ENCODE measurements at places on chromosomes 5 and 9.

DNA sequence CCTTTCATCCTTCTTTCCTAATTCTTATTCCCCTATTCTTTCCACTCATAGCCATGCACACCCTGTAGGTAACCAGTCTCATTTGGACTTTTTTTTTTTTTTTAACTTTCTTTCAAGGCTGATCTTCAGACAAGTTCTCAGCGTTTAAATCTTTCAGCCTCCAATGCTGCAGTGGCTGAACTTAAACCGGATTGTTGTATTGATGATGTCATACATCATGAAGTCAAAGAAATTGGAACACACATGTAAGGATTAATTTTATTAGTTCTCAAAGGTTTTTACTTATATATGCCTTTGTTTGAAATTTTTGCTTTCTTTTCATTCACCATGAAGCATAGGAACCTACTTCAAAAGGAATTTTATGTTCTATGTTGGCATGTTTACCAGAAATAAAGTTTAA is 22.1 kb downstream of the SHLD3 start:
- no peak for DNase-seq

- no peak for DNase-seq
These were observed 1240.7 kb upstream of the WWC1 start for GRCh38 chr5:167050568-167051401.

GRCh38 chr9:11149065-11149464 is 536.3 kb upstream of the PTPRD start:
- DNase-seq, result no peak

DNA sequence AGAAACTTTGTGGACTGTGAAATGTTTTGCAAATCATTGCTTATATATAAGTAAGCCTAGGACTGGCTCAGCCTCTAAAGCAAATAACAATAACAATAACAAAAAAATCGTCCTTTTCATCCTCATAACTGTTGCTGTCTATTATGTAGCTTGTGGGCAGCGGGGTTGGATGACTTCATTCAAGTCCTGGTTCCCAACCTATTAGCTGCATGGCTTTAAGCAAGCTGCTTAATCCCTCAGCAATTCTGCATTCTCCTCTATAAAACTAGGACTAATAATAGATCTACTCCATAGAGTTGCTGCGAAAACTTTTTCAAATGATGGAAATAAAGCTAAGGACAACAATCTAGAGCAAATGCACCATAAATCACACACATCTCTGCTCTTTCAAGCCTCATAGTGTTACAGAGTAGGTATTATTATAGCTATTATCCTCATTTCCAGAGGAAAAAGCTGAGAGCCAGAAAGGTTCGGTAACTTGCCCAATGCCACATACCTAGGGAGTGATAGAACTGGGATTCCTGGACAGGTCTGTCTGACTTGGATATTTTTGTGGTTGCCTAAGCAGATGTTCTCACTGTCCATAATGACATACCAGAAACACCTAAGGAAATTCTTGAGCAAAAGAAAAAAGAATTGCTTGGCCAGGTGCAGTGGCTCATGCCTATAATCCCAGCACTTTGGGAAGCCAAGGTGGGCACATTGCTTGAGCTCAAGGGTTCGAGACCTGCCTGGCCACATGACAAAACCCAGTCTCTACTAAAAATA is 98.8 kb upstream of the ADRA1B start:
- no peak for DNase-seq
